ENCODE measurements at places on chromosomes 3 and 15. TPM values are rescaled to one million over a fixed set of nuclear protein-coding genes. Genes with fewer than 3 reads are reported as not detected.

The CHRD gene
- total RNA-seq = 47.1 TPM

The CERS3 gene
- not detected for total RNA-seq

The MAP2K1 gene
- 27.3 TPM for total RNA-seq

The CNTN6 gene
- total RNA-seq = 23.2 TPM

- DNase-seq = no peak
Observed at GRCh38 chr3:196604548-196604947, 34.9 kb upstream of the NRROS start.

DNA sequence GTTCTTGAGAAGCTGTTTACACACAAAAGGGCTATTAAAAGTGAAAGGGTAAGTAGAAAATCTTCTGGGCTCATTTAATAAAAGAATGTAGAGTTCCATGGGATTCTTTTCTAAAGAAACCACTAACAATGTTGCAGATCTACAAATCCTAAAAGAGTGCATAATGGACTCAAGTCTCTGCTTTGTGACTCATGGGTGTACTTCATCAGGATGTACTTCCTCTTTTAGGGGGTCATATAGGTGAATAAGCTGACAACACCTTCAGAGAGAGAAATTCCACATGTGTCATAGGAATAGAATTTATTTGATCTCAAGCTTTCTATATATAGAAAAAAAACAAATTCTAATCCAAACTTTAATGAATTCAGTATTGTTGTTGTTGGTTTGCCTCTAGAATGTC lies 355.5 kb downstream of the TIGIT start:
- no peak for DNase-seq

- DNase-seq = no peak
Observed at GRCh38 chr3:176987901-176988650, 209.2 kb downstream of the TBL1XR1 start.

DNA sequence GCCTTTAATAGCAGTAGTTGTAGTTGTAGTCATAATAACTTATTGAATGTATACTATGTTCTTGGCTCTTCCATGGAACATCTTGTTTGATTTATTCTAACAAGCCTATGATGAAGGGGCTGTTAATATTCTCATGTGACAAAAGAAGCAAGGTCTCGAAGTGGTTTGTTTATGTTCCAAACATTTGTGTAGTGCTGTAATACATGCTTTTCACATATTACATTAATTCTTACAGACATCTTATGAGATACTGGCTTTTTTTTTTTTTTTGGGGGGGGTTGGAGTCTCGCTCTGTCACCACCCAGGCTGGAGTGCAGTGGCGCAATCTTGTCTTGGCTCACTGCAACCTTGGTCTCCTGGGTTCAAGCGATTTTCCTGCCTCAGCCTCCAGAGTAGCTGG lies 252.3 kb downstream of the PTPRG start:
- no peak for DNase-seq

DNA sequence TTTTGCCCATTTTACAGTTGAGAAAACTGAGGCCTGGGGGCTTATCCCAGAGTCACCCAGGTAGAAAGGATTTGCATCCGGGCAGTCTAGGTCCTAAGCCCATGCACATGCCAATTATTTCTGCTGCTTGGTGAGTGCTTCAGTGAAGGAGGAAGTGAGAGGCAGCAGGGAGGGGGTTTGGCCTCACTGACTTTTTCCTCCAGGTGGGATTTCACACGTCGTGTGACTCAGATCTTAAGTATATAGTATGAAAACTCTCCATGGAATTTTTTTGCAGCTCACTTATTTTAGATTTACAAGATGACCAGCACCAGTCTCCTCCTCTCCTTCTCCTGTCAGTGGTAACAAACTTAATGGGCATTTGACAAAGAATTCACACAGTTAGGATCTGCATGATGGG lies 4.6 kb downstream of the ITGA11 start:
- no peak for DNase-seq

DNA sequence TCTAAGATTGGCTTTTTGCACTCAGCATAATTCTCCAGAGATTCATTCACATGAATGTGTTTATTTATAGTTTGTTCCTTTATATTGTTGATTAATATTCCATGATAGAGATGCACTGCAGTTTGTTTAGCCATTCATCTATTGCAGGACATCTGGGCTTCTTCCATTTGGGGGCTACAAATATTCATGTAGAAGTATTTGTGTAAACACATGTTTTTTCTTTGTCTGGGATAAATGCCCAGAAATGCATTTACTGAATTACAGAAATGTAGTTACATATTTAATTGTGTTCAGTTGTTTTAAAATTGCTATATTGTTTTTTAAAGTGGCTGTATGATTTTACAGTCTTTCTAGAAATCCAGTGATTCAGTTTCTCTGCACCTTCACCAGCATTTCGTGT lies 635.0 kb downstream of the ZIC1 start:
- DNase-seq = no peak

GRCh38 chr3:71521021-71521352 lies 62.5 kb downstream of the FOXP1 start:
- DNase-seq = no peak

DNA sequence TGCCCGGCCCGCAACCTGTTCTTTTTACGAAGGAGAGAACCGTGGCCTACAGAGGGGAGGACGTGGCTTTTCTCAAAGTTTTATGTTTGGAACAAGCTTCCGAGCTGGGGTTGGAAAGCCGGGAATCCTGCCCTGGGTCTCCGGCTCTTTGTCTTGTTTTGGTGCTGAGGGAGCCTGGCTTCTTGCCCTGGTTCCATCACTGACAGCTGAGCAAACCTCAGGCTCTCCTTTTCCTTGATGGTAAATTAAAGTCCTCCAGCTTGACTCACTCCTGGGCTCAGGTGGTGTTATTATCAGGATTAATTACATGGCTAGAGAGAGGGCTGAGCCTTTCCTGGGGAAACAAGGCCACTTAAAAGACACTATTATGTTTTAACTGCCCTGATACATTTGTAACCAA lies 289.5 kb upstream of the RGMA start:
- no peak for DNase-seq

Measured in glutamatergic neuron (in vitro differentiated cells).